ENCODE measurements at places on chromosomes 5 and 9. TPM values are rescaled to one million over a fixed set of nuclear protein-coding genes. Genes with fewer than 3 reads are reported as not detected.
A peak's percentile ranks its signal among the peaks of the same experiment; 100 is the strongest.

GRCh38 chr5:24635209-24635608, 9.6 kb downstream of the CDH10 start:
- H3K27ac ChIP-seq: no peak overlapping the region
- DNase-seq: no peak
- no peaks in the 10 kb centered on the region for H3K4me1 ChIP-seq
- H3K36me3 ChIP-seq: no peaks in the 10 kb centered on the region

DNA sequence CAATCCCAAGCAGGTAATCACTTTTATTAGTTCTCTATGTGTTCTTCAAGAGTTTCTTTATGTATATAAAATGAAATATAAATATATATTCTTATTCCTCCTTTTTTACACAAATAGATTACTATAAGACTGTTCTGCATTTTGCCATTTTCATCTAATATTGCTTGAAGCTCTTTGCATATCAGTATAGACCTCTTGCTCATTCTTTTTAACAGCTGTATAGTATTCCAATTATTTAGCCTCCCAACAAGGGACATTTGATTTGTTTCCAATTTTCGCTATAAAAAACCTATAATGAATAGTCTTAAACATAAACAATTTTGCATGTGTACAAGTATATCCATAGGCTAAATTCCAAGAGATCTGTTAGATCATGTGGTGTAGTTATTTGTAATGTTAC, 25.2 kb downstream of the CETN3 start:
- H3K4me3 ChIP-seq: no peak overlapping the region
- peaks cover 2% of the 10 kb centered on the region for H3K27me3 ChIP-seq
- H3K36me3 ChIP-seq: no peaks in the 10 kb centered on the region
- no peak overlapping the region for H3K27ac ChIP-seq

DNA sequence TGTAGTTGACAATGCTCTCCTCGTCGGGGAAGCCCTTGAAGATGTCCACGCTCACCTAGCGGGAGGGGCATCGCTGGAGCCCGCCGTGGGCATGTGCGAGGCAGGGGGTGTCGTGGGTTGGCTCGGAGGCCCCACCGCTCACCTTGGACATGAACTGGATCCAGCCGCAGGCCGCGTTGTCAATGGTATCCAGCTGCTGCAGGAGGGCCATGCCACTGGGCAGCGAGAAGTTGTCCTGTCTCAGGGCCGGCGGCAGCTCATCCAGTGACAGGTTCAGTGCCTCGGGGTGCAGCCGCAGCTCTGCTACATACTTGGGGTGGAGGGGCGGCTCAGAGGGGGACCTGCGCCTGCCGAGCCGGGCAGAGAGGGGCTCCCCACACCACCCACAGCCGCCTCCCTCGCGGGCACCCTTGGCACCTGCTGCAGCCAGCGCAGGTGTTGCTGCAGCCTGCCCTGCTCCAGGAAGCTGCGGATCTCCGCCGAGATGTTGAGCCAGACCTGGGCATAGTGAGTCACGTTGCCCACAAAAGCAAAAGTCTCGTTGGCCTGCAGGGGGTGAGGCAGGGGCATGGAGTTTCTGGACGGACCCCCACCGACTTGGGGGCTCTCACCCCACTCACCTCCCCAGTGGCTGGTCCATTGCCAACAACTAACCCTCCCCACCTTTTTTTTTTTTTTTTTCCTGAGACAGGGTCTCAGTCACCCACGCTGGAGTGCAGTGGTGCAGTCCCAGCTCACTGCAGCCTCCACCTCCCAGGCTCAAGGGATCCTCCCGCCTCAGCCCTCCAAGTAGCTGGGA, 9.1 kb downstream of the ABCA2 start:
- no peaks in the 10 kb centered on the region for H3K4me1 ChIP-seq
- H3K36me3 ChIP-seq: peaks cover 5% of the 10 kb centered on the region
- H3K27ac ChIP-seq: no peak overlapping the region
- H3K4me3 ChIP-seq: no peak overlapping the region
- H3K27me3 ChIP-seq: no peaks in the 10 kb centered on the region

GRCh38 chr9:5305741-5306140, 1.2 kb upstream of the RLN2 start:
- no peak overlapping the region for H3K27ac ChIP-seq

- peak overlapping the region; percentile 35 for H3K4me3 ChIP-seq
- H3K27me3 ChIP-seq: no peaks in the 10 kb centered on the region
- H3K27ac ChIP-seq: peak overlapping the region; percentile 92
- peak; percentile 92 for DNase-seq
Observed at GRCh38 chr9:137083394-137084004, 3.3 kb upstream of the MAN1B1 start.

DNA sequence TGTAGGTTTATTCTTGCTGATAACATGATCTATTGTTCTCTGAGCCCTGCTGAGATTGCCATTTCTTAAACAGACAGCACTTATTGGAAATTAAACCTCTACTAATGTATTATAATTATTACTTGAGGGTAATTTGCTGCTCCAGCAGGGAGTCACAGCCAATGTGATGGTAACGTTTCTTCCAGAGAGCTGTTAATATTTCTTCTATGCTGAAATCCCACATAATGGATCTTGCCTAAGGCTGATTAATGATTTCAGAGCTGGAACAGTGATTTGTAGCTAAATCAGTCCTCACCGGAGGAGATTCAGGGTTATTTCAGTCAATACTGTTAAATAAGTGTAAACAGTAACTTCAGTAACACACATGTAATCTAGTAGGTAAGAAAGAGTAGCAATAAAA, 170.1 kb downstream of the CDH12 start:
- H3K36me3 ChIP-seq: no peaks in the 10 kb centered on the region
- no peak overlapping the region for H3K27ac ChIP-seq
- no peak overlapping the region for H3K4me3 ChIP-seq

Gene OBP2B
- not detected for total RNA-seq

Gene PLAC8L1
- total RNA-seq: 1.4 TPM

Gene OTULINL
- total RNA-seq: 1.3 TPM

Data from osteocyte (in vitro differentiated cells).